ENCODE measurements at places on chromosomes 7 and 10.

GRCh38 chr7:7821517-7821916 is 103.1 kb upstream of the RPA3 start:
- DNase-seq: no peak

- no peak for DNase-seq
Measured at GRCh38 chr7:87810130-87810529, 66.0 kb downstream of the SLC25A40 start.

DNA sequence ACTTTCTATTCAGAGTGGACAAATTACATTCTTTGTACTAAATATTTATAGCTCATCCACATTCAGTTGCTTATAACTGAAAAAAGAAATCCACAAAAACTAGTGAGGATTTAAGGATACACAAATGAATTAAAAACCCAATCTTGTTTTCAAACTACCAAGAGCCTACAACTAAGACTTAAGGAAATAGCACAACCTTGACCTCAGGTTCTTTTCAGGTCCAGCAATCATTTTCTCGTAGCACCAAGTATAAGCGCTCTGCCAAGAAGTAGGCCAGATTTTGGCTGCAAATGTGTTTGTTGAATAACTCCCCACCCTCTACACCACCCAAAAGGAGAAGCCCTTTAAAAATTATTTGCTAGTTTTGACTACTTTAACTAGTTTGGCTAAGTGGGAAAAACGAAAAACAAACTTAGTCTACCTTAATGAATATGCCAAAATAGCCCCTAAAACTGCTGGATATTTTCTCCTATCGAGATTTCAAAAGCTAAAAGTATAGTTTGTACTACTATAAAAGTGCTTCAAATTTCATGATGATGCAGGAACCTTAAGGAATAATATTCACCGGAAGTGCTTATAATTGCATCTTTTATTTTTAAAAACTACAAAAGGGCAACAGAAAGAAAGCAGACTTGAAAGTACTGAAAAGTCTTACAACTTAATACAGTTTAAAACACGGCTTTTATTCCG is 2.7 kb upstream of the KMT2E start:
- no peak for DNase-seq

GRCh38 chr10:43955002-43955596 is 306.4 kb upstream of the ZNF32 start:
- DNase-seq: no peak

GRCh38 chr10:96578633-96579032 is 8.2 kb downstream of the TM9SF3 start:
- no peak for DNase-seq

DNA sequence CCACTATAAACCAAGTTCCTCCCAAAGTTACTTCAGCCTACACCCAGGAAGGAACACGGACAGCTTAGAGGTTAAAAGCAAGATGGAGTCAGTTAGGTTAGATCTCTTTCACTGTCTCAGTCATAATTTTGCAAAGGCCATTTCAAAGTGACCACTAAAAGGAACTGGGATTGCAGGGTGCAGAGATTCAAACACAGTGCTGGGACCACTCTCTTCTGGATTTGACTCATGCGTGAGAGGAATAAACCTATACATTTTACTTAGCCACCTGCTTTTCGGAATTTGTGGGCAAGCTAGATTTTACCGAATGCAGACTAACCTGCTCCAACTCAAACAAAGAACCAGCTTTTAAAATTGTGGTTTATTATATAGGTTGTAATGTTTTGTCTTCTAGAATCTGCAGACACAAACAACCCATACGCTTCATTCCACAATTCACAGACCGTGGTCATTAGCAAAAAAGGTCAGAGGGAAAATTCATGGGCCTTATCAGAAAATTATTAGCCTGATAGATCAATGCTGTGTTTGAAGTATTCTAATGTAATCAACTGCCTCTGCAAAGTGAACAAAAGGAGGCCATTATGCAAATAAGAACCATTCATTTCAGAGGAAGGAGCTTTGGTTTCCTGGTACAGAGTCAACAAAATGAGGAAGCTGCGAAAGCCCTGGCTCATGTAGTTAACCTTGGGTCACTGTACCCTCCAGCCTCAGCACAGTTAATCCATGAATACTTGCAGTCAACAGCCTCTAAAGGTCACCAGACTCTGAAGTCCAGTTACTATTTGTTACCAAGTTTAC is 342.7 kb upstream of the KLF6 start:
- no peak for DNase-seq

DNA sequence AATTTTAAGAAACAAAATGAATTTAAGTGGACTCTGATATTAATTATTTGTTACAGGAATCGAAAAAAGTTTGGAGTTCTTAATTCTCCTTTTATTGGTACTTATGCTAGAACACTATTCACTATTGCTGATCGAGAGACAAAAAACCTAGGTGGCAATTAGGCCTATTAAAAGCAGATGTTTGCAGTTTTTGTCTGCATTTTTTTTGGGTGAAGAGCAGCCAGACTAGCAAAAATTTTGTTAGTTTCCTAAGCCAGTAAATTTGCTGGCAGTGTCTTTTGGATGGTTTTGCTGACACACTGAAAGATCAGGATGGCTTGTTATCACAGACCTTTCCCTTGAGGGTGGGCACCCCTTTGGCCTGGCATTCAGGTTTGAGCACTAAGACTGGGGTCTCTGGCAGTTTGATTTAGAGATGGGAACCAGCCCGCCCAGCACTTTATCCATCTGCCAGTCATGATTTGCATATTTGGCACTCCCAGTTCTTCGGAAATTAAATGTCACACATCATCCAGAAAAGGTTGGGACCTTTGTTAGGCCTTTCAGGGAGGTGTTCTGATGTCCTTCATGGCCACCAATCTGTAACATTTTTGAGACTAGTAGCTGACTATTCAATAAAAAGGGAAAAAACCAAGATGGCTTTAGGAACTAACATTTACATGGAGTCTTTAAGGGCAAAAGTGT is 57.3 kb downstream of the INPP5F start:
- no peak for DNase-seq
